ENCODE measurements at places on chromosomes 4 and X.

GRCh38 chr4:109616243-109616642 is 56.2 kb downstream of the MCUB start:
- no peak for DNase-seq

GRCh38 chr4:127698789-127699200 is 31.4 kb upstream of the SLC25A31 start:
- DNase-seq = peak; percentile 94

GRCh38 chr4:140252141-140252741 is 98.3 kb upstream of the MAML3 start:
- DNase-seq = peak; percentile 9

- DNase-seq = no peak
Observed at GRCh38 chr4:12697970-12698369, 786.2 kb downstream of the RAB28 start.

- DNase-seq = peak; percentile 92
Observed at GRCh38 chrX:9829308-9830267, 43.4 kb downstream of the SHROOM2 start.

DNA sequence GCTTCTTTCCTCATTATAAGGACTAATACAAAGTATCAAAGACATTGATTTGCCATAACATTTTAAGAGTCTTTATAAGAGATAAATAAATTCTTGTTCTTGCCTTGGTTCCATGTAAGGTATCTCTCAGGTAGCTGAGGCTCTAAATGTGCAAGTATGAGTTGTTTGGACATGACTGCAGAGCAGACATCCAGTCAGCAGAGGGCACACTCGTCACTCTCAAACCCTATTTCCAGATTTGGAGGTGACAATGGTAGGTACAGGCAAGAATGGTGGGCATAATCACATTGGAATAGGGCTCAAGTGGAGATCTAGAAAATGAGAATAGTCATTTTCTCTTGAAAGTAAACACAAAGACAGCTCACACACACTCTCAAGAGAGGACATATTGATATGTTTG is 133.3 kb upstream of the ZIC3 start:
- DNase-seq = no peak

- DNase-seq = peak; percentile 14
Observed at GRCh38 chrX:19758539-19758938, 128.9 kb downstream of the SH3KBP1 start.

- no peak for DNase-seq
Observed at GRCh38 chr4:166838975-166839614, 395.2 kb downstream of the SPOCK3 start.

GRCh38 chrX:12956704-12957534 is 18.0 kb upstream of the TMSB4X start:
- DNase-seq = peak; percentile 61

DNA sequence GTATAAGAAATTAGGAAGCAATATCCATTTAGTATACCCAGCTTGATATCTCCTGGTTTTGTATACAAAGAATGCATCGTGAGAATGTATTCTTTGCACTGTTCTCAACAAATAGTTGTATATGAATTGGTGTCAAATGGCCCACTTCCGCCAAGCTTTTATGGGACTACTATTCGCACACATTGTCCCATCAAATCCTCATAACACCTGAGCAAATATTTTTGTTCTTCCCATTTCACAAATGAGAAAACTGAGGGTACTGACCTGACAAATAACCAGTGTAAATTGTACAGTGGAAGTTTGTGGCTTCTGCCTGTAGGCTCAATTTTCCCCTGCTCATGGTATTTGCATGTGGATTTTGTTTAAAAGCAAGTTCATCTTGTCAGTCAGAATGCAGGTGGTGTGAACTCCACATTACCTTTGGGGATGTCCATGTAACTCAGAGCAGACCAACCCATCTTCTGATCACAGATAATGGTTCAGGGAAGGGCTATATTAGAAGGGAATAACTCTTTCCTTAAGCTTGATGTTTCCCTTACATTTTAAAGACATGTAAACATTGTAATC is 51.5 kb upstream of the FAM241A start:
- DNase-seq = no peak

DNA sequence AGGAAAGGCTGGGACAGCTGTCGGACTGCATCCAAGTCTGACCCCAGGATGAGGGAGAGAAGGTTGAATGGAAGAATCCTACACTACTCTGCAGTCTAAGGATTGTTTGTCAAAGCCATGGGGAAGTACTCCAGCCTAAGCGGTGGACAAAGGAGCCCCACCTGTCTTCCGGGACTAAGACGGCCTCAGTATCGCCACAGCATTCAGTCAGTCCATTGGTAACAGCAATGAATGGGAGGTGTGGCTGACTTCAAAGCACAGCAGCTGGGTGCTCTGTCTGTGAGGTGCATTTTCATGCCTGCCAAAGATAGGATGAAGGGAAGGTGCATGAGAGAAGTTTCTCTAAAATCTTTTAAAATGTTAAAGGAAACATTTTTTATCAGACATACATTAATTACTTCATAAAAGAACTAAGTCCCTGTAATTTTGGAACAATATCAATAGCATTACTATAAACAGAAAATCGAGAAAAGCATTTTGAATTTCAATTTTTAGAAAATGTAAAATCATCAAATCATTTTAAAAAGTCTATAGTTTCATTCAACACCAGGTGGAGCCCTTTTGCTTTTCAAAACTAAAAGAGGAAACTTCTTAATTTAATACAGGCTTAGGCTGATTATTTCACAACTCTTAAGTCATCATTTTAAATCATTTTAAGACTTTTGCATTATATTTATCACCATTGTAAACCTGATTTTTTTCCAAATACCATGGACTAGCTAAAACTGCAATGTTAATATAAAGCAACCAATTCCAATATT is 27.6 kb upstream of the INTU start:
- DNase-seq = peak; percentile 12

DNA sequence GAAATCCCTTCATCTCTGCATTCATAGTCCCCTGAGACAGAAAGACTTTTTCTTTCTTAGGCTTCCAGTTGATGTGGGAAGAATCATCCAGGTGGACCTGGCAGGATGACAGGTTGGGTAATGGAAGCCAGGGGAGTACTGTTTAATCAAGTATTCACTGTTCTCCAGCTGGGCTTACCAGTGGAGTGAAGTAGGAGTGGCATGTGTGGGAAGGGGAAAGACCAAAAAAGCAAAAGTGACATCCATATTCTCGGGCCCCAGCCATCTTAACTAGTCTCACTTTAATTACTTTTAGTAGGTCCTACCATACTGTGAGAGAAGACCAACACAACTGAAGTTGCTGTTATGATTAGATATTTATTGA is 18.5 kb downstream of the VSIG4 start:
- DNase-seq = no peak

- DNase-seq = peak; percentile 45
Observed at GRCh38 chrX:14777525-14777924, 95.3 kb downstream of the FANCB start.

GRCh38 chr4:37599092-37599790 is 86.9 kb downstream of the RELL1 start:
- DNase-seq = no peak

DNA sequence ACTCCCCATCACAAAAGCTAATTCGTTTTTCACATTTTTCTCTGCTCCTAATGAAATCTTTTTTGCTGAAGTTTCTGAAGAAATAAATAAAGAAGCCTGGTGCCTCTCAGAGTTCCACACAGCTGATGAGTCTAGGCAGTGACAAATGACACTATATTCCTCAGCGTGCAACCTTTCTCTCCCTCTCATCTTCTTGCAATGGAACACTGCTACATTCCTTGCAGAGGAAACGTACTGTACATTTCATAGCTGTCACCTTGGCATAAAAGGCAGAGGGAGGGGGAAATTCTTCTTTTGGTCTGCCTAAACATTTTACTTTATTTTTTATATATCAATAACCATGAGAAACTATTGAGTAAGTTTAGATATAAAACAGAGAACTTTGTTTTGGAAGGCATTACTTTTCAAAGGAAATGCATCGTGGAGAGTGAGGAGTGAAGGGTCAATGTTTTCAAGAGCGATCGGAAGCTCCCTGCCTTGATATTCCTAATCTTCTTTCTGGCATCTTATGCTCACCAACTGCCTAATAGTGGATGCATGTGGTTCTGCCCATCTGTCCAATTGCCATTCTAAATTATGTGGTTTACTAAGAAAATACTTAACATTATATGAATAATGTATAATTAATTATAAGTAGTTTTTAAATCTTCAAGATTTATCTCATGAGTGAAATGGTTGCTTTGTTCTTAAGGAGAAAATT is 29.4 kb downstream of the SNCA start:
- no peak for DNase-seq

DNA sequence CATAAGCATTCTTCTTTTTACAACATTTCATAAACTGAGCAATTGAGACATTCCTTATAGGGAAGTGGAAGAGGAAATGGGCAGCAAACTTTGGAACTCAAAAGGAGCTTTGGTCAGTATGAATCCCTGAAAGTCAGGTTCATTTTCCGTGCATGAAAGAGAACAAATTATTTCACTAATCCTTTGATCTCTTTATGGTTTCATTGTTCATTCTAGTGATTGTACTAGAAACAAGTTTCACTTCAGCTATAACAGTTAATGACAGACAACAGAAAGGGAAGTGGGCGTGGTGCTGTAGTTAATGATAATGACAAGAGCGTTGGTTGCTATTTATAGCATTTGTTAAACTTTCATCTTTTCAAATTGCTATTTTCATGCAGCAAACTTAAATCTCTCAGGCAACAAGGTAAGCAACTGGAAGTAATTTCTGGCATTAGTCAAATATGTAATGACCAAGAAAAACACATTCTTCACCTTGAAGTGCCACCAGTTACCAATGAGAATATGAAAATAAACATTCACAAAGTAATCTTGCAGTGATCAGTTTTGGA is 98.4 kb downstream of the AREG start:
- peak; percentile 43 for DNase-seq

GRCh38 chr4:19583827-19584569 is 667.7 kb upstream of the SLIT2 start:
- peak; percentile 31 for DNase-seq

GRCh38 chr4:72109959-72110497 is 78.2 kb downstream of the NPFFR2 start:
- DNase-seq = no peak

- DNase-seq = peak; percentile 97
Observed at GRCh38 chr4:140037353-140038030, 116.5 kb downstream of the MAML3 start.

- DNase-seq = peak; percentile 44
Observed at GRCh38 chrX:55758033-55758432, 40.5 kb downstream of the RRAGB start.

DNA sequence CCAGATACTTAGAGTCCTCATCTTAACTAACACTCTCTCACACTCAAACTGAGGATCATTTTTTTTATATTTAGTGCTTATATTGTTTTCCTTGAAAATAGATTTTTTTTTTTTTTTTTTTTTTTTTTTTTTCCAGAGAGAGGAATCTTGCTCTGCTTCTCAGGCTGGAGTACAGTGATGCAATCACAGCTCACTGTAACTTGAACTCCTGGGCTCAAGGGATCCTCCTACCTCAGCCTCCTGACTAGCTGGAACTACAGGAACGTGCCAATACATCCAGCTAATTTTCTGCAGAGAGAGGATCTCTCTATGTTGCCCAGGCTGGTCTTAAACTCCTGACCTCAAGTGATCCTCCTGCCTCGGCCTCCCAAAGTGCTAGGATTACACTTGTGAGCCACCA is 650.3 kb upstream of the ATOH1 start:
- no peak for DNase-seq

- DNase-seq = no peak
Observed at GRCh38 chrX:8724300-8724699, 7.6 kb downstream of the ANOS1 start.

GRCh38 chr4:38060829-38061431 is 100.7 kb downstream of the PTTG2 start:
- DNase-seq = peak; percentile 53

DNA sequence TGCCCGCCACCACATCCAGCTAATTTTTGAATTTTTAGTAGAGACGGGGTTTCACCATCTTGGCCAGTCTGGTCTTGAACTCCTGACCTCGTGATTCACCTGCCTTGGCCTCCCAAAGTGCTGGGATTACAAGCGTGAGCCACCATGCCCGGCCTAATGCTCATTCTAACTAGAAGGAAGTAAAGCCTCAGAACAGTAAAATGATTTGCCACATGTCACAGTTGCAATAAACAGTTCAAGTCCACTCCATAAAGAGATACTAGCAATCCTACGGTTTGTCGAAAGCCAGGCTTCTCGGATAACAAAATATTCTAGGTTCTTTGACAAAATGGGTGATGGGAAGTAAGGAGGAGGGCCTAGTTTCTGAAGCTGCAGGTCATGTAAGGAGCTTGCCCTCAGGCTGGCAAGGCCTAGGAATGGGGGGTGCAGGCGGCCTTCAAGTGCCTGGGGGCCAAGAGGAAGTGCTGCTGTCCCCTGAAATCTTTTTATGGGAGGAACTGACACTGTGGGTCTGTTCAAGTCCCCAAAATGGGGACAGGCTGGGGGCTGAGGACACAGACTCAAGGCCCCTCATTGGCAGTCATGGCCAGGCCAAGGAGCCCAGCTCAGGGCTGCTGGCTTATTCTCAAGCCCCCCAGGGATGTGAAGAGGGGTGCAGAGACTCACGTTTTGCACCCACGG is 31.8 kb upstream of the ACSL1 start:
- no peak for DNase-seq

DNA sequence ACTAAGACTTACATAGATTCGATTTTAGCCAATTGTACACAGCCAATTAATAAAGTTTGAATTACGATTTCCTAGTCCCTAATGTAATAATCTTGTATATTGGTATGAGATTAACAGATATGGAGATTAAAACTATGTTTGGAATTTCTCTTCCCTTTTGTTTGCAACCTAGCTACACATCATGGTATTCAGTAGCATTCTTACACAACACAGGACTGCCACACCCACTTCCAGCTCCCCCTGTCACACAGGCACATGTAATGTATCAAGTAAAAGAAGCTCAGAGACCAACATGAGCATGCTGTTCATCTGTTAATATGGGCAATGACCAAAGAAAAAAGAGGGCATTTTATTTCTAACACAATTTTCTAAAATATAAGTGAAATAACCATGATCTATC is 12.8 kb downstream of the SLC6A14 start:
- no peak for DNase-seq

GRCh38 chr4:186666750-186667149 is 56.9 kb downstream of the FAT1 start:
- DNase-seq = no peak

DNA sequence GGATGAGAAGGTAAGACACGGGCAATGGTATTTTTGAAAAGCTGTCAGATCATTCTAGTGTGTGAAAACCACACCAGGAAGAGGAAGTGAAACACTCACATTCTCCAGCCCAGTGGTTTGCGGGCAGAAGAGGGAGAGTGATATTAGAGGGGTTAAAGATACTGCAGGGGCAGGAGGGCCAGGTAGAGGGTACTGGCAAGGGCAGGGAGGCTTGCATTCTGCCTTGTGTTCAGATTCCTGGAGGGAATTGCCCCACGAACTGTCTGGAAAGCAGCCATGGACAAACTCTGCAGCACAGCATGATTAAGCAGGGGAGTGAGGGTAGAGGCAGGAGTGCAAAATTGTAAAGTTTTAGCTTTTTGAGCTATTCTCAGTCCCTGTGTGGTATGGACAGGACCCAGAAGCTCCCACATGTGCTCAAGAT is 30.9 kb downstream of the NIPAL1 start:
- no peak for DNase-seq

DNA sequence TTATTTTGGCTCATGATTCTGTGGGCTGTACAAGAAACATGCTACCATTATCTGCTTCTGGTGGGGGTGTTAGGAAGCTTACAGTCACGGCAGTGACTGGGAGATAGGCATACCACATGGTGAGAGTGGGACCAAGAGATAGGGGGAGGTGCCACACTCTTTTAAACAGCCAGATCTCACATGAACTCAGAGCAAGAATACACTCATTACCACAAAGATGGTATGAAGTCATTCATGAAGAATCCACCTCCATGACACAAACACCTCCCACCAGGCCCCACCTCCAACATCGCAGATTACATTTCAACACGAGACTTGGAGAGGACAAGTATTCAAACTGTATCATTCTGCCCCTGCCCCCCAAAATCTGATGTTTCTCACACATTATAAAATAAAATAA is 2396.7 kb downstream of the PCDH7 start:
- no peak for DNase-seq
